Stimulated activated CD8-positive, alpha-beta memory T cell treated with anti-CD3 and anti-CD28 coated beads, Interleukin-2, amount 100 ng/mL, for 48 hours (primary cell): ENCODE measurements at places on chromosomes 12 and 14.

DNA sequence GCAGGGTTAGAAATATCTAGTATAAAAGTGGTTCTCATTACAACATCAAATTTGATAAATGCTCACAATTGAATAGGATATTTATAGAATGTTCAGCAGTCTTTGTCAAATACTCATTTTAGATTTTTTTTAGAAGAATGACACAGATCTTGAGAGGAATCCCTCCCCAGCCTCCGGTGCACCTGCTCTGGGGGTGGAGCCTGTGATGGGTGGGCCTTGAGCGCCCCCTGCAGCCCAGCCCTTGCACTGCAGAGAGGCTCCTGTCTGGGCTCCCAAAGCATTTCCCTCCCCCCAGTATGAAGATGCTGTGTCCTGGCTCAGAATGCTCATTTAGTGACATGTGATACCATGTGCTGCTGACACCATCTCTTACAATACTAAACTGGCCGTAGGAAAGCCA is 792.3 kb downstream of the TMEM121 start:
- DNase-seq = peak; percentile 55

GRCh38 chr14:23381871-23382270 is 5.0 kb downstream of the CMTM5 start:
- no peak for DNase-seq

DNA sequence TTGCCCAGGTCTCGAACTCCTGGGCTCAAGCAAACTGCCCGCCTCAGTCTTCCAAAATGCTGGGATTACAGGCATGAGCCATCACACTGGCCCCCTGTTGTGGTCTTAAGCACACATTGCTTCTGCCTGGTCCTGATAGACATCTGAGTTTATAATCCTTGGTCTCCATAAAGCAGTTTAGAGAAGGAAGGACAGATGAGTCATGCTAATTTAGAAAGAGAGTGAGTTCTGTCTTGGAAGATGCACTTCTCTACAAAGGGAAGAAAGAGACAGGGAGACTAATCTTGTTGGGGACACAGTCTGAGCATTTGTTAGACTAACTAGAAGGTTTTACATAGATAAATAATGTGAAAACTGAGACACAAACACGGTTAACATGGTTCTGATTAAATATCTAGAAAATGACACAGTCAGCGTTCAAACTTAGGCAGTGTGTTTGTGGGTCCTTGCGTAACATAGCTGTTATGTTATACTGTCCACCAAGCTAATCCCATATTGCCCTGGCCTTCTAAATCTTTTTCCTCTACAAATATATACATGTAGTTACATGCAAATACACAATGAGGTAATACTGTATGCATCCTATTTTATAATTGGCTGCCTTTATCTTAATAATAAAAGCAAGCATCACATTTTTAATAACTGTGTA is 31.0 kb downstream of the SAMD4A start:
- no peak for DNase-seq

DNA sequence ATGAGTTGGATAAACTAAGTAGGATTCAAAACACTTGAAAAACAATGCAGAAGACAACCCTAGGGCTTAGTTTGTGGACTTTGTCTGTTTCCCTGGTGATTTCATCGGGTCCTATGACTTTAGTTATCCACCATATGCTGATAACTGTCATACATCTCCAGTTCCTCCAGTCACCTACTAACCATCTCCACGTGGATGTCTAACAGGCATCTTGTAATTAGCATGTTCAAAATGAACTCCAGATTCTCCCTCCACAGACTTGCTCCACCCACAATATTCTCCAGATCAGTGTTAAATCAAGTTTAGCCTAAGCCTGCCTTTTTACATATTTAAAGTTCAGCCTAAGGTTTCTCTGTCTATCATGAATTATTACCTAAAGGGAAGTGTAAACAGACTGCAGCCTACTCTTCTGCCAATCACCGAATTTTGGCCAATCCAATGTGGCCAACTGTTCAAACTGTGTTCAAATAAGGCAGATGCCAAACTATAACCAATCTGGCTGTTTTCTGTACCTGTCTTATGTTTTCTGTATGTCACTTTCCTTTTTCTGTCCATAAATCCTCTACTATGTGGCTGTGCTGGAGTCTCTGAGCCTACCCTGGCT is 87.1 kb downstream of the PAX9 start:
- DNase-seq = no peak

DNA sequence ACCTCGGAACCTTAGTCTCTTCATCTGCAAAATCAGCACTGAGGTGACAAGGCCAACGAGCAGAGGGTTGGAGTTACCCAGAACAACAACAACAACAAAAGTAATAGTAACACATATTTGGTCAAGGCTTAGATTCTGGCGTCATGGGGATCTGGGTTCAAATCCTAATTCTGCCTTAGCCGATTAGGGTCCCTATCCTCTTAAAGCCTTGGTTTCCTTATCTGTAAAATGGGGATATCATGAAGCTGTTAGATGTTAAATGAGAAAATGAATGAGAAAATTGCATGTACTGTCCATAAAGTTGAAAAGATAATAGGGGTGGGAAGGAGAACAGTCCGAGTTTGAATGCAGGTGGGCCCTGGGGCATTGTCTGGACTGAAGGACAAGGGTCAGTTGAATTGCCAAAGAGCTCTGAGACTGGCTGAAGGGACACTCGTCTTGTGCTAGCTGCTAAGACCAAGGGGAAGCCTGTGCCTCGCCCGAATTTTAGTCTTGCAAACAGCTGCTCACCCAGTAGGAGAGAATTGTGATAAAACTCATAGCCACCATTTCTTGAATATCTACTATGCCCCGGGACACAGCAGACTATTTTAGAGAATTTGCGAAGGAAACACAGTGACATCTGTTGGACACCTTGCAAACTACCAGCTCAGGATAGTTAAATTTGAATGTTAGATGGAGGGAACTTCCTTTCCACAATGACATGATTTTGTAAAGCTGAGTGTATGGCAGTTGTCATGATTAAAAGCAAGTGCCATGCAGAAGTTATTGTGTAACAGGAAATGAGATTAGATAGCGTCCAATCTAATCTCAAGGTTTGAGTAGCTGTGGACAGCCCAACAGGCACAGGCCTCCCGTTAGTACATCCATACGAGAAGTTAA is 6.8 kb upstream of the HNF1A start:
- no peak for DNase-seq

DNA sequence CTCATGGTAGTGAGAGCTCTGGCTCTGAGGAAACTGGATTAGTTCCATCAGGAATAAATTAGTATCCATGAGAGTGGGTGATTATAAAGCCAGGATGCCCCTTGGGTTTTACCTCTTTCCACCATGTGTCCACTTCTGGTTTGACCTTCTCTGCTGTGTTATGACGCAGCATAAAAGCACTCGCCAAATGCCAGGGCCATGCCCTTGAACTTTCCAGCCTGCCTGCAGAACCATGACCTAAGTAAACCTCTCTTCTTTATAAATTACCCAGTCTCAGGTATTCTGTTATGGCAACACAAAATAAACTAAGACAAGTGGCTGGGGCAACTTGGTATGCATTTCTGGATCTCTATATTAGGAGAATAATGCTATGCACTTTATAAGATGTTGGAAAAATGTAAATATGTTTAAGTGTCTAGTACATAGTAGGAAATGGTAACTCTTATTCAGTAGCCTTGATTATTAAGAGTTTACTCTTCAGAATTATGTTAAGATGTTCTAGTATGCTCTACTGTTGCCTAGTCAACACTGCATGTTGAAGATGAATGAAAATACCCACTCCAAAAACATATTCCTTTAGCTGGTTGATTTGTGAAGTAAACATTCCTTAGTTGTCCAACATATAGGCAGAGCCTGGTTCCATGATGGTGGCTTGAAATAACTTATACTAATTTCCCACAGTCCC is 455.6 kb upstream of the TMPO start:
- no peak for DNase-seq

GRCh38 chr12:97093187-97093683 is 186.2 kb downstream of the NEDD1 start:
- no peak for DNase-seq

- no peak for DNase-seq
Measured at GRCh38 chr14:89941830-89942377, 12.6 kb downstream of the EFCAB11 start.

- DNase-seq = no peak
Measured at GRCh38 chr12:57604992-57605810, 577 bp downstream of the DTX3 start.

- no peak for DNase-seq
Measured at GRCh38 chr12:102833687-102834441, 83.2 kb downstream of the PAH start.

DNA sequence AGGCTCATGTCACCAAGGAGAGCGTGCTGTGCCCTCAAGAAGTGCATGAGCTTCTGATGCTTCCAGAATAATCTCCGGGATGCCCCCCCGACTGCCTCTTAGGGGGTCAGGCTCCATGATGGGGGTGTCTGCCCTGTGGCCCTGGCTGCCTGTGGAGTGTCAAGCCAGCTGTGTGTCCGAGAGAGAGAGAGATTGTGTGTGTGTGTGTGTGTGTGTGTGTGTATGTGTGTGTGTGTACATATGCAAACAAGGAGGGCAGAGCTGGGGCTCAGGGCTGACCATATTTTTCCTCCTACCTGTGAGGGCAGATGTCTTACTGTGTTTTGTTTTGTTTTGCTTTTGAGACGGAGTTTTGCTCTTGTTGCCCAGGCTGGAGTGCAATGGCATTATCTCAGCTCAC is 5.6 kb upstream of the ALDH2 start:
- no peak for DNase-seq

GRCh38 chr14:92987713-92988510 is 65.0 kb downstream of the CHGA start:
- DNase-seq = no peak

- DNase-seq = no peak
Measured at GRCh38 chr12:16482726-16483125, 123.2 kb downstream of the LMO3 start.

- no peak for DNase-seq
Measured at GRCh38 chr12:15601210-15601800, 187.9 kb downstream of the EPS8 start.

DNA sequence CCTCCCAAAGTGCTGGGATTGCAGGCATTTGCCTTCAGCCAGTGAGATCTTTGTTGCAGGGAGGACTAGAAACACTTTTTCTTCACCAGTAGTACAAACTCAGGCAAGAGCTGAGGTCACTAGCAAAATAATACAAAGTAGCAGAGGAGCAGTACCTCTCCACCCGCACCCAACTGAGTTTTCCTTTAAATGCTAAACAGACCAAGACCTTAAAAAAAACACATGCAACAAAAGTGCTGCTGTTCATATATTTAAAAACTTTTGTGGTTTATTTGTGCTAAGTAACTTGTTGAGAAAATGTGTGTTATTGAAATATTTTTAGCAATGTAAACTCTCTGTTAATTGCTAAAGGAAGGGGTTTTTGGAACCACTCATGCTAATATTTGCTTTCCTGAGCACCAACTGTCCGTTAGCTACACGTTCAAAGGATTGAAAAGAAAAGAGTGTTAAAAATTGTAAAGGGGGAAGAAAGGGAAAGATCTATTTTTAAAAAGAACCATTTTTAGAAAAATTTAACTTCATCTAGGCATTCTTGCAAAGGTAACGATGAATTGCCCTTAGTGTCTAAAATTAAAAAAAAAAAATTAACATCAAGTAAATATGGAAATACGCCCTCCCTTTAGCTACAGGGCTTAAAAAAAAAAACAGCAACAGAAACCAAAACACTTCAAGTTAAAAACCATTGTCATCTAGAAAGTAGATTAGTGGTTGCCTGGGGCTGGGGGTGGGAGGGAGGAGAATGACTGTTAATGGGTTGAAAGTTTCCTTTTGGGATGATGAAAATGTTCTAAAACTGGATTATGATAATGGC is 114.0 kb upstream of the KRAS start:
- peak; percentile 40 for DNase-seq
